ENCODE measurements at places on chromosomes 12 and 14.

- no peak for DNase-seq
These were observed 263.8 kb downstream of the APAF1 start for GRCh38 chr12:98908866-98909265.

DNA sequence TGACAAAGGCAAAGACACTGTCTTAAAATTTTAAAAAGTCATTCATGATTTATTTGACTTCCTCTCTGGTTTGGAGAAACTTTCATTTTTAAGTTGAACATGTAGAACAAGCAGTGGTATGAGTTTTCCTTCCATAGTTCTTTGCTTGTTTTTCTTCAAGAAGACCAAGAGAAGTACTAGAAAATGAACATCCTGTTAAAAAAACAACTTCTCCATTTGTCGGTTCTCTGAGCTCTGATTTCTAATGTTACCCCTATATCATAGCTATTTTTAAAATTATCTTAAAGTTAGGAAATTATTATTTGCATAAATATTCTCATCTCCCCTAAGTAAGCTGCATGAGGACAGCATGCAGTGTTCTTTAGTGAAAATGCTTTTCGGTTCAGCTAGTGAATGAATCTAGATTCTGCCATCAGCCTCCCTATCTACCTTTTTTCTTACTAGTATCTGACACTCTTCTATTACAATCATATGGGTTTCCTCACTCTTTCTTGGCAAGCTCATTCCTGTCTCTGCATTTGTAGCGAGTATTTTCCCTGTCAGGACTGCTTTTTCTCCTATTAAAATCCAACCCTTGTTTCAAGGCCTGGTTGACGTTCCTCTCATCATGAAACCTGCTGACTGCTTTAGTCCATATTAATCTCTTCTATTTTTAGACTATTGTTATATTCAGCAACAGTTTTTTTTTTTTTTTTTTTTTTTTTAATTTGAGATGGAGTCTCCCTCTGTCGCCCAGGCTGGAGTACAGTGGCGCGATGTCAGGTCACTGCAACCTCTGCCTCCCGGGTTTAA is 15.8 kb downstream of the DIP2B start:
- DNase-seq, result no peak

DNA sequence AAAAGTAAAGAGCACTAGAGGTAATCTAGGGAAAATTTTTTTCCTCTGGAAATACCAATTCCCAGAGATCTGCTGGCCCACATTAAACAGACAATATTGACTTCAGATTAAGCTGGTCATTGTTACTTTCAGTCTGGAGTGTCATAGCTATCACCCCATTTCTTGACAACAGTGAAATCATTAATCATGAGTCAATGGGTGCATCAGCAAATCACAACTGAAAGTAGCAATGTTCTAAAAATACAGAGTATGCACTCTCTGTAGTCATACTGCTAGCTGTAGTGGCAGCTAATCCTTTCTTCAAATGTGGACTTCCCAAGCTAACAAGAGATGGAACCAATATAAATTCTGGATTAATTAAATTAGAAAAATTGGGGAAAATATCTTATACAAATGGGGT is 129.9 kb downstream of the CPNE8 start:
- DNase-seq, result no peak

DNA sequence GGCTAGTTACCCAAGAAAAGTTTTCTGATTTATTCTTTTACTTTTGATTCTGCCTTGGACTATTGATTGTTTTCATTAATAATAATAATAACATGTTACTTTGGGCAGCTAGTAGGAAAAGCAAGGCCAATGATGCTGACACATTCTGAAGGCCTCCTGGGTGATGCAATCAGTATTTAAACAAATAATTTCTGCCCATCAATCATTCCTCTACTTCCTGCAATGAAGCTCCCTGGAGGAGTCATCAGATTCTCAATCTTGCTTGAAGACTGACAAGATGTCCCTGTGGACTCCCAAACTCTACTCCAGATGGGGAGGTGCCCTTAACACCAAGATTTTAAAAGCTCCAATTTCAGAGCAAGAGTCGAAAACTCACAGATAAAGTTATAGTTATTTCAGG is at the start of gene SPX:
TSS of gene SPX (plus strand) at position 244 of the 400 bp plus-strand sequence. CDS start 177 bp downstream, outside the sequence.
- DNase-seq, result no peak

DNA sequence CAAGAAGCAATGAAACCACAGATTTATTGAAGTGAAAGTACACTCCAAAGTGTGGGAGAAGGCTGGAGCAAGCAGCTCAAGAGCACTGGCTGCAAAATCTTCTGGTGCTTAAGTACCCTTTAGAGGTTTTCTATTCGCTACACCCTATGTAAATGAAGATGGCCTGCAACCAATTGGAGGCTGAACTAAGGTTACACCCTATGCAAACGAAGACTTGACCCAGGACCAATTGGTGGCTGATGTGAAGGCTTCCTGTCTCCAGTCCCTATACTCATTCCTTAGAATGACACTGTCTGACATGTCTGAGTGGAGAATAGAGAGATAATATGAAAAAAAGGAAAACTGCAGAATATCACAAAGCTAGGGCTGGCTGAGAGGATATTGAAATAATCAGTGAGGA is 57.2 kb downstream of the ALG10B start:
- DNase-seq, result no peak

DNA sequence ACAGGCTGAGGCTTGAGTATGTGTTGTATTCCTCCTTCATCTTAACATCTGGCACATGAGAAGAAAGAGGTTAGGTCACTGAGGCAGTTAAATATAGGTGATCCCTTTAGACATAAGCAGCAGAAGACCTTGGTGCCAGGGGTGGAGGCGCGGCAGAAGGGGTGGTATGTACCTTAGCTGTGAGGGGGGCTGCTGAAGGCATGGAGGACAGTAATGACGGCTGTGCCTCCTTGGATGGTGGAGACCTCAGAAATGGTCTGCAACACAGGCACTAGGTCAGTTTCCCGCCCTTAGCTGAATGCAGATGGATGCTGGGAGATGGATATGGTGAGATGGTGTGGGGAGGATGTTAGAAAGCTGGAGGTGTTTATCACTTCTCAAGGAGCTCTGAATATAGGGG is 1.5 kb upstream of the PNMA1 start:
- DNase-seq, result no peak

DNA sequence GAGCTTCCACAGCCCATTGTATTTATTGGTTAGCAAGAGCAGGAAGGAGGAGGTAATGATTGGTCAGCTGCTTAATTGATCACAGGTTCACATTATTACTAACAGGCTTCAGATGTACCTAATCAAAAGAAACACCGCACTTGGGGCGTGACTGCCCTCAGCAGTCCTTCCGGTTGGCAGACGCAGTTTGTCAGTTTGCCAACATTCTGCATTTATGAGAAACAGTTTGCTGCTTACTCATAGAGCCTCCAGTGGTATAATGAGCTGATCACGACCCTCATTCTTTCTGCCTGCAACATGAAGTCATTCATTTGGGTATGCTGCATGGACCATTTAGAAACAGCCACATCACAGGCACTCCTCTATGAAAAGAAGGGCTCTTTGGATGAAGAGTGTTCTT is 42.5 kb upstream of the PPM1H start:
- no peak for DNase-seq

GRCh38 chr14:91911474-91912032 is 35.9 kb downstream of the FBLN5 start:
- DNase-seq, result peak; percentile 13

Data from K562 (cell line).